ENCODE measurements at places on chromosomes 2 and 18. TPM values are rescaled to one million over a fixed set of nuclear protein-coding genes. Genes with fewer than 3 reads are reported as not detected.

DNA sequence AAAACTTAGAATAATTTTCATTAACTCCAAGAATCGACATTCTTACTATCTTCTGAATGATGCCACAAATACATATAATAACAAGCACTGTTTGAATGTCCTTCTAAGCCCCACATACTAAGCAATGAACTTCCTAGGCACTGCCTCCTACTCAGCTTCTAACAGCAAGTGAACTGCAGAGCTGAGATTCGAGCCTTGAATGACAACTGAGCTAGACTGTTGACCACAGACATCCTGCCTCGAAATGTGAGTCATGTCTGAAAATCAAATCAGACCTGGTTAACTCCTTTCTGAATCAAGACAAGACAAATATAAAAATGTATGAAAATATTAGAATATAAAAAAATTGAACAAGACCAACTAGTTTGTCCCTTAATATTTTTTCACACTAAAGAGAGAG, 108.1 kb downstream of the MYT1L start:
- no peak overlapping the region for H3K27ac ChIP-seq
- DNase-seq, result no peak
- H3K4me1 ChIP-seq, result no peaks in the 10 kb centered on the region
- no peaks in the 10 kb centered on the region for H3K36me3 ChIP-seq

DNA sequence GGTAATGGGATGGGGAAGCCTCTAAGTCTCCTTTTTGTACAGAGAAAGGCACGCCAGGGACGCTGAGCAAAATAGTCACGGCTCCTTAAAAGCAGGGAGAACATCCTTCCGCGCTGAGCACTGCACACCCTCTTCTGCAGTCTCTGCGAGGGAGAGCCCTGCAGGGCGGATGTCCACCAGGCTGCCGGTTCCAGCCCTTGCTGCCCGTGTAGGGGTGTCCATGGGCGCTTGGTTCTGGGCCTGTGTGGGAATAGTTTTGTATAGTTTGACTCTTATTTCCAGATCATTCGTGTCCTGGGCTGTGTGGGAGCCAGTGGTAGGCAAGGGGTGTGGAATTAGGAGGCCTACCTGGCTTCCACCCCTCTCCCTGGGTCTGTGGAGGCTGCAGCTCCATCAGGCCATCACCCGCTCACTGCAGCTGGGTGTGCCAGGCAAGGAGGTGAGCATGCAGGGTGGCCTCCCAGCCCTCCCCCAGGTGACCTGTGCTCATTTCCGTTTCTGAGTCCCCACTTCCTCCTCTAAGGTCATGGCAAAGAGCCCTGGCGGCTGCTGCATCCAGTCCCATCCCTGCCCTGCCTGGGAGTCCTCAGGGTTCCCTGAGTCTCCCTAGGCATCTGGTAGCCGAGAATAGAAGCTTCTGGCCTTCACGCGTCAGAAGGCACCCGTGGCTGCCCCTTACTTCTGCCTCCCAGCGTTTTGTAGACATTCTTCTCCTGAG, 202.6 kb downstream of the LDLRAD4 start:
- H3K4me3 ChIP-seq, result no peak overlapping the region
- no peaks in the 10 kb centered on the region for H3K27me3 ChIP-seq
- H3K36me3 ChIP-seq, result no peaks in the 10 kb centered on the region
- H3K4me1 ChIP-seq, result no peaks in the 10 kb centered on the region

Gene TBR1
- not detected for total RNA-seq

DNA sequence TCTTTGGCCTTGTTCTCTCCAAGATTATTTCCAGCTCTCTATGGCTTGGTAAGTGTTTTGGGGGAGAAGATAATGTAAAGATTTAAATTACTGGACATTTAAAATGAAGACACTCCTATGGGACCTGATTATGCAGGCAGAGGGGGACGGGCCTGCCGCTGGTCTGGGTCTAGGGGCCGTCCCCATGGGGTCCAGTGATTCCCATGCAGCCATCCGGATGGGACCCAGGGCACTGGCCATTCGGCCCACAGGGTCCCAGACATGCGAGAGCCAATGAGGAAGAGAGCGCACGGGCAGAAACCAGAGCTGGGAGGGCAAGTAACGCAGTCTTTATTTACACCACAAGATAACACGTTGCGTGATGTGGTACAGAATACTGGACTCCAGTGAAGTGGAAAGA, 200.0 kb downstream of the TWIST2 start:
- no peak overlapping the region for H3K27ac ChIP-seq
- no peak for DNase-seq
- no peaks in the 10 kb centered on the region for H3K36me3 ChIP-seq
- no peaks in the 10 kb centered on the region for H3K4me1 ChIP-seq

Gene PAX8
- total RNA-seq, result 6.5 TPM

DNA sequence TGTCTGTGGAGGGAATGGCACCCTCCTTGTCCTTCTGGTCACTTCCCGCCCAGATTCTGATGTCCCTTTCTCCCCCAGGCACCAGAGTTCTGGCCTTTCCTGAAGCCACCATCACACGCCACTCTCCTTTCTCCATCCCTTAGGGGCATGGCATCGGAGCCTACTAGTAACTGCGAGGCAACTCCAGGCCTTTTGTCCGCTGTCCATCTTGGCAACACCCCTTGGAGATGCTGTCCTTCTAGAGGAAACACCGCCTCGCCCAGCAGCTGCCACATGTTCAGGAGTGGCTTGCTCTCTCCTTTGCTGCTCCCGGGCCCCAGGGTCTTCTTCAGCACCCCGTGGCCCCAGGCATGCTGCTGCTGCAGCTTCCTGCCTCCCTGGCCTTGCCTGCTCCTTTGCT, 267.0 kb downstream of the SRBD1 start:
- H3K4me3 ChIP-seq, result no peak overlapping the region
- no peaks in the 10 kb centered on the region for H3K36me3 ChIP-seq
- H3K27me3 ChIP-seq, result no peaks in the 10 kb centered on the region
- DNase-seq, result no peak
- H3K4me1 ChIP-seq, result no peaks in the 10 kb centered on the region

DNA sequence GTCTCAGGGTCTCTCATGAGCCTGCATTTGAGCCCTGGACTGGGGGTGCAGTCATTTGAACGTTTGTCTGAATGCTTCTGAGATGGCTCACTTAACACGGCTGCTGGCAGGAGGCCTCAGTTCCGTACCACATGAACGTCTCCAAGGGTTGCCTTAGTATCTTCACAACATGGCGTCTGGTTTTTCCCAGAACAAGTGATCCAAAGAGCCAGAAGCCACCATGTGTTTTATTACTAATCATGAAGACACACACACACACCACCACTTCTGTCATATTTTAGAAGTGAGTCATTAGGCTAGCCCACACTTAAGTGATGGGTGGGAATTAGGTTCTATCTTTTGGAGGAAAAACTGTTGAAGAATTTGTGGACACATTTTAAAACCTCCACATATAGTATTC, 15.0 kb upstream of the MYO1B start:
- no peaks in the 10 kb centered on the region for H3K27me3 ChIP-seq
- DNase-seq, result no peak
- H3K36me3 ChIP-seq, result no peaks in the 10 kb centered on the region
- no peak overlapping the region for H3K27ac ChIP-seq
- H3K4me3 ChIP-seq, result no peak overlapping the region
- peaks cover 18% of the 10 kb centered on the region for H3K4me1 ChIP-seq

DNA sequence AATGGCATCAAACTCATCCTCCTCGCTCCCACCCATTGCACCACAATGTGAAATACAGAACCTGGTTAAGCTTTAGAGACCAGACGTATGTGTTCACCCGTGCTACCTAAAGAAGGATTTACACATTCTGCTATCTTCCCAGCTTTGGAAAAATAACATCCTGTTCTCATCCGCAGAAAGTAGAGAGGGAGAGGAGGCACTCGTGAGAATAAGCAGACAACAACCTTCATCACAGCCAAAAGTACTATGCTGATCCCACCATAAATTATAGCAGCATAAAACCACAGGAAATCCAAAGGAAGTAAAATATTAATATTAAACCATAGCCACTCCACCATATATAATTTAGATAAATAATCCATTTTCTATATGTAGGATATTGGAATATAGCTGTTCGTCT, 111.7 kb upstream of the NRP2 start:
- no peaks in the 10 kb centered on the region for H3K27me3 ChIP-seq
- H3K27ac ChIP-seq, result no peak overlapping the region
- H3K4me3 ChIP-seq, result no peak overlapping the region
- DNase-seq, result no peak
- no peaks in the 10 kb centered on the region for H3K4me1 ChIP-seq
- H3K36me3 ChIP-seq, result no peaks in the 10 kb centered on the region

DNA sequence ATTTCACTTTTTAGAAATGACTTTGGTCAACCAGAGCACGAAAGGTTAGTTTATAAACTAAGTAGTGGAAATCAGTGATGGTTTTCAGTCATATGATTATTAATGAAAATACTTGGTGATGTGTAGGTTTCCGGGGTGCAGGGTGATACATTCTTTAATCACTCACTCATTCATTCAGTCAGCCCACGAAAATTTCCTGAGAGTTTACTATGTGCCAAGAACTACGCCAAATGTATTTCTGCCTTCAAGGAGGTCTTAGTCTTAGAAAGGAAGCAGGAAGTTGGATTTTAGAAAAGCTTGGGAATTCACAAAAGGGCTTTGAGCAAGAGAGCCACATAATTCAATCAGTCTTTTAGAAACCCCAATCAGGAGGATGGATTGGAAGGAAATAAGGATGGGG, 543.6 kb downstream of the PLCL1 start:
- H3K27me3 ChIP-seq, result no peaks in the 10 kb centered on the region
- H3K36me3 ChIP-seq, result no peaks in the 10 kb centered on the region
- H3K4me1 ChIP-seq, result no peaks in the 10 kb centered on the region
- DNase-seq, result no peak
- H3K27ac ChIP-seq, result no peak overlapping the region

DNA sequence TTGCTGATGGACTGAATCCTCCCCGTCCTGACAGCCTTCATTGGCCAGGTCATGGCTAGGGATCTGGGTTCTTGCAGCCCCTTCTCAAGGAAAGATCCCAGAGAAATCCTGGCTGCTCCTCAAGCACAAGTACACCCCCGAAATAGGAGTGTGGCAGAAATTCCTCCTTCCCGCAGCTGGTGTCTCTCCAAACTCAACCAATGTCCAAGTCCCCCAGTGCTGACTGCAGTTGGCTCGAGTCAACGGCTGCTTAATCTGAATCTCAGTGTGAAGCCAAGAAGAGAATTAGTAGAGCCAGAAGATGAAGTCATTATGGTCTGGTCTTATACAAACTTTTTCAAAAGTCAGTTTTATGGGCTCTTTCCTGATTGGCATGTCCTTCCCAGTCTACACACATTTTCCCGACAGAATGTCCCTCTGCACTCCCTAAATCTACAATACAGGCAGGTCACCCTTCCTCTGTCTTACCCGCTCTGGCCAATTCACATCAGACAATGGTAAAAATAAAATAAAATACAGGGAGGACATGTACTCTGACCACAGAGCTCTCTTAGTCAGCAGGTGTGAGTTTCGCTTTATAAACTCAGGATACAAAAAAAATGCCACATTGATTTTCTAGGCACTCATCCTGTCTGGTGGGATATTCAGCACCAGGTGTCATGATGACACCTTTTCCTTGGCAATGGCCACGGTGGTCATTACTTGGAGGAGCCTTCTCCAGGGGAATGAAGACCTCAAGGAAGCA, 76.9 kb upstream of the PAPOLG start:
- H3K27ac ChIP-seq, result no peak overlapping the region
- no peak overlapping the region for H3K4me3 ChIP-seq
- H3K27me3 ChIP-seq, result no peaks in the 10 kb centered on the region
- no peak for DNase-seq

DNA sequence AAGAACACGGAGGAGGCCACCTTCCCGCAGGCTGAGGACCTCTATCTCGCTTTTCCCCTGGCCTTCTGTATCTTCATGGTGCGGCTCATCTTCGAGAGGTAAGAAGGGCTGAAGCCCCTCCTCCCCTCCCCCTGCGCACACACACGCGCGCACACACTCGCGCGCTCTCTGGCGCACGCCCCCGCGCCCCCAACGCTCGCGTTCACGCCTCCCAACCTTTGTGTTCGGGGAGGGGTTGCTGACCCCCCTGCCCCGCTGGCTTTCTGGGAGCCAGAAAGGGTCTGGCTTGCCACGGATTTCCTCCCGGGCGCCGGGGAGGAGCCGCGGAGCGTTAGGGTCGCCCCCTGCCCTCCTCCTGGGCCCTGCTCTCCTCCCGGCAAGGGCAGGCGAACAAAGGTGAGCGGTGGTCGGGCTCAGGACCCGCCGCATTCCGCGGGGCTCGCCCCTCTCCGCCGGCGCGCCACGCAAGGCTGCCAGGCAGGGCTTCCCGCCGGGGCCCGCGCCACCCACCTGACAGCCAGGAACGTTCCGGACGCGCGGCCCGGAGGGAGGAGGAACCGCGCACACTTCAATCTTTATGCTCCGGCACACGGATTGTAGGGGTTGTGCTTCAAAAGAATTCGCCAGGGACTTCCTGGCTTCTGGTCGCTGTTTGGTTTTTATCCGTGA, 583 bp downstream of the CERS6 start:
- H3K4me1 ChIP-seq, result no peaks in the 10 kb centered on the region
- H3K27ac ChIP-seq, result peak overlapping the region; percentile 43
- DNase-seq, result no peak

Gene CDH2
- 9.8 TPM for total RNA-seq

Gene ADNP2
- 17.0 TPM for total RNA-seq

- no peaks in the 10 kb centered on the region for H3K36me3 ChIP-seq
- H3K27me3 ChIP-seq, result no peaks in the 10 kb centered on the region
- peak; percentile 3 for DNase-seq
- H3K4me3 ChIP-seq, result no peak overlapping the region
- no peak overlapping the region for H3K27ac ChIP-seq
These were observed 23.8 kb downstream of the ADRA2B start for GRCh38 chr2:96092573-96092877.

DNA sequence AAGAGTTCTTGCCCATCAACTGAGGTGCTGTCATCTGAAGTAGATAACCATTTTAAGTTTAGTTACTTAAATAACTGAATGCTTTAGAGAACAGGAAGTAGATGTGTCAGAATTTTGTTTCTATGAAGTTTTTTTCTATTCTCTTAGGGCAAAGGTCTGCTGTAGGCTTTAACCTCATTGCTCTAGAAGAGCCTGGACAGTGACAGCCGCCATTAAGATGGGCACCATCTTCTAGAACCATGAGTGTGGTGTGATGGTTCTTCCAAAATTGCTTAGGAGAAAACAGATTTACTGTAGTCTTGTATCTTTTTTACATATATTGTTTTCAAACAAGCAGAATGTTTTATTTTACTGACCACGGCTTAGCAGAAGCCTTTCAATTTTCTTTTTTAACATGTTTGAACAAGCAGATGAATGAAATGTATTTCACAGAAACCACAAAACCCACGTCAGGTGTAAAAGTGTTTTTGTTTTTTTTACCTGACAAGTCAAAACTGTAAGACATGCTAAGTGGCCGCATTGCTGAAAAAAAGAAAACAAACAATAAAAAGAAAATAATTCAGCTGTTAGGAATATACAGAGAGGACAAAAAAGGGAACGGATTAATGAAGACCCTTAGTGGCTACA, 77.9 kb downstream of the PRELID3A start:
- H3K4me1 ChIP-seq, result no peaks in the 10 kb centered on the region
- no peak overlapping the region for H3K27ac ChIP-seq
- H3K36me3 ChIP-seq, result no peaks in the 10 kb centered on the region
- no peak overlapping the region for H3K4me3 ChIP-seq

GRCh38 chr2:208192611-208193236, 2.9 kb upstream of the C2orf80 start:
- no peaks in the 10 kb centered on the region for H3K4me1 ChIP-seq
- H3K4me3 ChIP-seq, result no peak overlapping the region
- H3K27me3 ChIP-seq, result no peaks in the 10 kb centered on the region
- no peak for DNase-seq
- H3K36me3 ChIP-seq, result no peaks in the 10 kb centered on the region
- H3K27ac ChIP-seq, result no peak overlapping the region
